ENCODE measurements at places on chromosomes 2 and 18. TPM values are rescaled to one million over a fixed set of nuclear protein-coding genes. Genes with fewer than 3 reads are reported as not detected.

DNA sequence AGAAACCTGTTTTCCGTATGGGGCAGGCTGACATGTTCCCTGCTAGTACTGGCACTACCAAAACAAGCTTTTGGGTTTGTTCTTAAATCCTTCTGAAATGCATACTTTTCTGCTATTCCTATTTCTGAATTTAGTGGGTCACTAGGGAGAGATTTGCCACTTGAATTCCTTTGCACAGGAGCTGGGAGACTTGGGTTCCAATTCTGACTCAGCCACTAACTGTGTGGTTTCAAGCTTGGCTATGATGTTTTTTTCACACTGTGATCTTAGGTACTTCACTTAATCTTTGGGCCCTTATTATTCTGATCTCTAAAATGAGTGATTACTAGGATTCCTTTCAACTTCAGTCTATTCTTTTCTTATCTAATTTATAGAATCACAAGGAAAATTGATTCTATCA, 105.5 kb downstream of the BCL11A start:
- no peaks in the 10 kb centered on the region for H3K27me3 ChIP-seq
- H3K4me1 ChIP-seq: peaks cover 9% of the 10 kb centered on the region

DNA sequence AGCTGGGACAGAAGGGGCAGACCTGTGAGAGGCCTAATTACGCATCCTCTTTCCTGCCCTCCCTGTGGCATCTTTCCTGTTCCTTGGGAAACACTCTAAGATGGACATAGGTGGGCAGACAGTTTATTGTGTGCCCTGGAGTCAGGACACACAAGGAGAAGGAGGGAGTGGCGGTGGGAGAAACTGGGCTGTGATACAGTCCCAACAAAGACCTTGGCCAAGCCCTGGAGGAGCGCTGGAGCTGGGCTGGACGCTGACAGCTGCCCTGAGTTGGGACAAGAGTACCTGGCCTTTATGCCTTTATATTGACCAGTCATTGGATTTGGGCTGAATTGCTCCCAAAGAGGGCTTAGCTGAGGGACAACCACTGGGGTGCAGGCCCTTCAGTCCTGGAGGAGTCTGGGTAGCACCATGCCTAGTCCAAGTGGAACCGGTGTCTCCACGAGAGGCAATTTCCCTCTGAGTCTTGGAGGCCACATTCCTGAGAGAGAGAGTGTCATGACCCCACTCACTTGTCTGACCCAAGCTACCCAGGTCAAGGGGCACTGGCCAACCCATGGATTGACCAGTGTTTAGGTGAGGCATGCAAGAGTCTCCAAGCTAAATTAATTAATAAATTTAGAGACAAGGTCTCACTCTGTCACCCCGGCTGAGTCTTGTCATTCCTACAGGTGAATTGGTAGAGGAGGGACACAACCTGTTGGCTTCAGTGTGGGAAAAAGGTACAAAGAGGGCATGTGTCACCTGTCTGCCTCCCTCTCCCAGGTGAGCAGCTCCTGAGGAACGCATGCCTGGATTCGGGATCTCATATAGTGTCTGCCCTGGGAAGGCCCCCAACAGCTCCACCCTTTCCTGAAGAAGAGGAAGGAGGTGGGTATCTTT, 107.1 kb upstream of the ST3GAL5 start:
- no peaks in the 10 kb centered on the region for H3K36me3 ChIP-seq
- no peak overlapping the region for H3K4me3 ChIP-seq
- H3K27ac ChIP-seq: no peak overlapping the region
- peaks cover 58% of the 10 kb centered on the region for H3K4me1 ChIP-seq
- no peak for DNase-seq

DNA sequence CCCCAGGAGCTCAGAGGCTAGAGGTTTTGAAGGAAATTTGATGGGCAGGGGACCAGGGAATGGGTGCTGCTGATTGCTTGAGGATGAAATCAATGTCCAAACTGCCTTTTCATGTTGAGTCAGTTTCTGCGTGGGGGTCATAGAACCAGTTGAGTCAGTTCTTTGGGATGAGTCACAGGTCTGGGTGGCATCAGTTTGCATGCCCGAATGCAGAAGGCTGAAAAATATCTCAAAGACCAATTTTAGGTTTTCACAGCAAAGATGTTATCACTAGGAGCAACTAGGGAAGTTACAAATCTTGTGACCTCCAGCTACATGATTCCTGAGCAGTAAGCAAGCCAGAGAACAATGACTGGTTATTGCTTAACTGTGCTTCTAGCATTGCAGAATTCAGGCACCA, 1135.1 kb upstream of the CRIM1 start:
- H3K4me3 ChIP-seq: no peak overlapping the region
- H3K27me3 ChIP-seq: no peaks in the 10 kb centered on the region
- no peak overlapping the region for H3K27ac ChIP-seq
- no peaks in the 10 kb centered on the region for H3K36me3 ChIP-seq

The CASP8 gene
- 78.7 TPM for total RNA-seq

The CDCA7 gene
- 72.8 TPM for total RNA-seq

GRCh38 chr18:69838620-69839411, 108.9 kb downstream of the CD226 start:
- peaks cover 3% of the 10 kb centered on the region for H3K36me3 ChIP-seq
- no peaks in the 10 kb centered on the region for H3K27me3 ChIP-seq
- H3K4me1 ChIP-seq: no peaks in the 10 kb centered on the region
- peak overlapping the region; percentile 63 for H3K27ac ChIP-seq
- no peak overlapping the region for H3K4me3 ChIP-seq

The TBR1 gene
- 0.05 TPM for total RNA-seq

GRCh38 chr18:39611381-39612100, 2045.9 kb upstream of the CELF4 start:
- no peak overlapping the region for H3K4me3 ChIP-seq
- H3K27me3 ChIP-seq: no peaks in the 10 kb centered on the region
- H3K36me3 ChIP-seq: no peaks in the 10 kb centered on the region
- no peak overlapping the region for H3K27ac ChIP-seq
- H3K4me1 ChIP-seq: no peaks in the 10 kb centered on the region

GRCh38 chr2:151959238-151959637, 131.0 kb upstream of the ARL5A start:
- no peak overlapping the region for H3K27ac ChIP-seq
- H3K4me3 ChIP-seq: no peak overlapping the region
- no peak for DNase-seq
- H3K36me3 ChIP-seq: no peaks in the 10 kb centered on the region
- H3K4me1 ChIP-seq: no peaks in the 10 kb centered on the region
- H3K27me3 ChIP-seq: peaks cover 12% of the 10 kb centered on the region

GRCh38 chr18:59478591-59478990, 119.5 kb upstream of the LMAN1 start:
- peaks cover 42% of the 10 kb centered on the region for H3K27me3 ChIP-seq
- no peaks in the 10 kb centered on the region for H3K4me1 ChIP-seq
- H3K4me3 ChIP-seq: no peak overlapping the region
- no peaks in the 10 kb centered on the region for H3K36me3 ChIP-seq

- peak overlapping the region; percentile 90 for H3K27ac ChIP-seq
- H3K4me3 ChIP-seq: peak overlapping the region; percentile 80
- peaks cover 89% of the 10 kb centered on the region for H3K4me1 ChIP-seq
- peak; percentile 50 for DNase-seq
- no peaks in the 10 kb centered on the region for H3K27me3 ChIP-seq
Measured at GRCh38 chr18:63205791-63206252, 113.7 kb downstream of the BCL2 start.

The LOXHD1 gene
- total RNA-seq: 0.05 TPM

- no peak overlapping the region for H3K27ac ChIP-seq
- peaks cover 12% of the 10 kb centered on the region for H3K36me3 ChIP-seq
- DNase-seq: no peak
- peaks cover 14% of the 10 kb centered on the region for H3K4me1 ChIP-seq
- no peaks in the 10 kb centered on the region for H3K27me3 ChIP-seq
Measured at GRCh38 chr2:161321944-161322648, 13.9 kb downstream of the PSMD14 start.

GRCh38 chr2:70181363-70181956, 9.4 kb downstream of the C2orf42 start:
- no peaks in the 10 kb centered on the region for H3K36me3 ChIP-seq
- no peak overlapping the region for H3K27ac ChIP-seq
- DNase-seq: no peak
- no peak overlapping the region for H3K4me3 ChIP-seq

DNA sequence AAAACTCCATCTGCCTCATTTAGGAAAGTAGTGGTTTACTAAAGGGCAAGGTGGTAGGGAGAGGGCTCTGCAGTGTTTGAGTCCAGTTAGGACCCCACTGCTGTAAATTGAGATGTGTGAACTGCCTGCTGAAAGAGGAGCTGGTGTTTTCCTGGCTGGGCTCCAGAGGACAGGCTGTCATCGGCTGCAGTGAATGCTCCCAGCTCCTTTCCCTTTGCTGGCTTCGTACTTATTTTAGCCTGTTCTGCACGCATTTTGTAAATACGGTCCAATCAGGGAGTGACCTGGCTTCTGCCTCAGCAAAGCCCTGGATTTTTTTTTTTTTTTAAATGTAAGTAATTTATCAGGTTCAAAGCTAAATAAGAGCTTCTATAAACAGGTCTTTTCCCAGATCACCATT, 37.5 kb downstream of the SLC4A3 start:
- H3K36me3 ChIP-seq: no peaks in the 10 kb centered on the region
- no peaks in the 10 kb centered on the region for H3K4me1 ChIP-seq
- no peak overlapping the region for H3K4me3 ChIP-seq
- DNase-seq: no peak
- H3K27ac ChIP-seq: no peak overlapping the region
- H3K27me3 ChIP-seq: peaks cover 17% of the 10 kb centered on the region

DNA sequence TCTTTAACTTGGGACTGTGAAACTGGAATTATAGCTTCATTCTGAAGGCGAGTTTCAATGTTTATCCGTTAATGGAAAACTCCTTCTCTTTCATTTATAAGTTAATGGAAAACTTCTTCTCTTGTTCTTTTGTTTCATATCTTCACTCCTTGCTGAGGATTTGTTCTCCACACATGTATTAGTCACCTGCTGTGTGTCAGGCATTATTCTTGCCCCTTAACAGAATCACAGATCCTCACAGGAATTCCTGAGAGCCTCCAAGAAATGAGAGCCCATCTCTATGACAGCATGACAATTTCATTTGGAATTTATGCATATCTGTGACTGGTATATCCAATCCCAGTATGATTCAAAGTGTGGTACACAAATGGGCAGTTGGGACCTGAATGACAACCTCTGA, 545.8 kb downstream of the BCL11A start:
- H3K36me3 ChIP-seq: no peaks in the 10 kb centered on the region
- no peak overlapping the region for H3K4me3 ChIP-seq
- H3K27ac ChIP-seq: no peak overlapping the region
- H3K27me3 ChIP-seq: no peaks in the 10 kb centered on the region
- DNase-seq: no peak

The ERFE gene
- 0.88 TPM for total RNA-seq

The MRO gene
- total RNA-seq: not detected

DNA sequence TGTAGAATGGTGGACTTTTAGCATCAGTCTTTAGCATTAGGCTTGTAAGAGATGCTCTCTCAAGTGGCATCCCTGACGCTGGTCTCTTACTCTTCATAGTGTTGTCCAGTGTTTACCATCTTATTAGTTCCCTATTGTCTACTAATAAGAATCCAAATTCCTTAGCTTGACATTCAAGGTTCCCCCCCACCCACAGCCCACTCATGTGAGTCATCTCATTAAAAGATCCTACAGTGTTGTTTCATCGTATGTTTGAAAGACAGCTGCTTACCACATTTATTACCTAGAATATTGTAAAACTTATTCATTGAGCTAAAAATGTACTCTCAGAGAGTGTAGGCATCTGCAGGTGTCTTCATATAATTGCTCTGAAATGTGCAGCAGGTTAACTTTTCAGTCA, 28.5 kb downstream of the EIF5B start:
- peaks cover 55% of the 10 kb centered on the region for H3K36me3 ChIP-seq
- no peaks in the 10 kb centered on the region for H3K27me3 ChIP-seq
- H3K4me1 ChIP-seq: no peaks in the 10 kb centered on the region
- no peak overlapping the region for H3K27ac ChIP-seq

DNA sequence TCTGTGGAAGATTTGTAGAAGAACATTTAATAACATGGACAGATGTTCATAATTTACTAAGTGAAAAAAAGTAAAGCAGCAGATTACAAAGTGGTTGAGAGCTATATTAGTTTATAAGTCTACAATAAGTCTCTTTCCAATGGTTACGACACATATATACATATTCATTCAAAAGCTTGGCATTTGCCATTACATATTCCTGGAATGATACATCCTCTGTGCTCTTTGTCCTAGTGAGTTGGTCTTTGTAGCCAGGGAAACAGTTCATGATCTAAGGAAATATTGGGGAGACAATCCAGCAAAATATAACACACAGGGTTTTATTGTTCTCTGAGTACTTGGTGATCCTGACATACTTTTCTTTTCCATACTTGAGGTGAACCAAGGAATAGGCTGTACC, 32.5 kb upstream of the SOS1 start:
- DNase-seq: no peak
- no peak overlapping the region for H3K27ac ChIP-seq
- no peaks in the 10 kb centered on the region for H3K36me3 ChIP-seq
- H3K27me3 ChIP-seq: no peaks in the 10 kb centered on the region

GRCh38 chr2:230893841-230894781, 29.4 kb downstream of the ITM2C start:
- no peak overlapping the region for H3K4me3 ChIP-seq
- DNase-seq: no peak
- H3K4me1 ChIP-seq: peaks cover 25% of the 10 kb centered on the region
- H3K36me3 ChIP-seq: no peaks in the 10 kb centered on the region
- peaks cover 45% of the 10 kb centered on the region for H3K27me3 ChIP-seq
- H3K27ac ChIP-seq: no peak overlapping the region

DNA sequence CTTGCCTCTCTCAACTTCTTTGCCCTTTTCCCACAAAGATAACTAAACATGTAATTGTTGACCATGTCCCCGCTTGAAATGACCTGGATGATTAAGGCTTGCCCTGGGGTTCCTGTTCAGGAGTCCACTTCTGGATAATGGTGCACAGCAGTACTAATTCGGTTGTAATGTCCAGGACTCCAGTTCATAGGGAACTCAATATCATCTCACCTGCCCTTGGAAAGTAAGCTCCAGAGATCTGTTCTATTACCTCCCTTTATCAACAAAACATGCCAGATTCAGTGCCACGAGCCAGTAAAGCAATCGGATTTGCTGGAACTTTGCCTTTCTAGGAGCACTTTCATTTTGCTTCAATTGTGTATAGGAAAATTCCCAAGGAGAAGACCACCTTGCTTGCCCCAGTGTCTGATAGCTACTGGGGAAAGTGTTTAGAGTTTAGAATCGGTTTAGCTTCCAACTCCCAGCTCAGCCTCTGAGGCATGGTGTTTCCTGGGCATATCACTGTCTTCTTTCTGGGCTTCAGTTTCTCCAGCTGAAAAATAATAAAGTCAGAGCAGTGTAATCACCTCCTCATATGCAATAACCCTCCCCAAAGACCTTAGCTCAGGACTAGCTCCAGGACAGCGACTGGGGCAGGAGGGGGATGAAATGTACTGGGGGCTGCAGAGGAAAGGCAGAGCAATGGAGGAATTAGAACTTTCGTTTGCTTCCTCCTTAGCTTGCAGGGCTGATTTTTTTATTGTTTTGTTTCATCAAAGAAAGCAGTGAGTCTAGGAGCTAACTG, 162.6 kb upstream of the CYRIA start:
- no peaks in the 10 kb centered on the region for H3K4me1 ChIP-seq
- no peaks in the 10 kb centered on the region for H3K36me3 ChIP-seq
- no peak overlapping the region for H3K4me3 ChIP-seq
- no peak overlapping the region for H3K27ac ChIP-seq
- peaks cover 5% of the 10 kb centered on the region for H3K27me3 ChIP-seq
- no peak for DNase-seq

The C2orf78 gene
- not detected for total RNA-seq

GRCh38 chr2:136115183-136115761, 2.7 kb downstream of the CXCR4 start:
- peaks cover 62% of the 10 kb centered on the region for H3K4me1 ChIP-seq
- H3K27me3 ChIP-seq: peaks cover 6% of the 10 kb centered on the region
- peaks cover 38% of the 10 kb centered on the region for H3K36me3 ChIP-seq

Measured in activated T-cell treated with anti-CD3 and anti-CD28 coated beads, Interleukin-2, amount 50 U/mL, for 72 hours (primary cell).